ENCODE measurements at places on chromosomes 6 and 20.

DNA sequence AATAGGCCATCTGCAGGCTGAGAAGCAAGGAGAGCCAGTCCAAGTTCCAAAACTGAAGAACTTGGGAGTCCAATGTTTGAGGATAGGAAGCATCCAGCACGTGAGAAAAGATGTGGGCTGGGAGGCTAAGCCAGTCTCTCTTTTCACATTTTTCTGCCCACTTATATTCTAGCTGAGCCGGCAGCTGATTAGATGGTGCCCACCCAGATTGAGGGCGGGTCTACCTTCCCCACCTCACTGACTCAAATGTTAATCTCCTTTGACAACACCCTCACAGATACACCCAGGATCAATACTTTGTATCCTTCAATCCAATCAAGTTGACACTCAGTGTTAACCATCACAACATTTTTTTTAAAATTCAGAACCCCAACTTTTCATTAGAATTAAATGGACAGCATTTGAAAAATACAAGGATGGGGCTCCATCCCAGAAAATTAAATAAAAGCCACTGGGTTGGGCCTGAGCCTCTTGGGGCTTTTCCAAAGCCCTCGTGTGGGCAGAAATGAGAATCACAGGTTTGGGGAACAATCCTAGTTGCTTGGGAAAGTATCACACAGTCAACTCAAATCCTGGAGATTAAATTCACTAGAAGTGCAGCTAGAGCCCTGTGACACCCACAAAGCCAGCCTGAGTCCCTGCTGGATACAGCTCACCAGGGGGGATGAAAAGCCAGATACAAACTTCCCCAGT is 2.2 kb downstream of the CLDN20 start:
- DNase-seq = no peak

DNA sequence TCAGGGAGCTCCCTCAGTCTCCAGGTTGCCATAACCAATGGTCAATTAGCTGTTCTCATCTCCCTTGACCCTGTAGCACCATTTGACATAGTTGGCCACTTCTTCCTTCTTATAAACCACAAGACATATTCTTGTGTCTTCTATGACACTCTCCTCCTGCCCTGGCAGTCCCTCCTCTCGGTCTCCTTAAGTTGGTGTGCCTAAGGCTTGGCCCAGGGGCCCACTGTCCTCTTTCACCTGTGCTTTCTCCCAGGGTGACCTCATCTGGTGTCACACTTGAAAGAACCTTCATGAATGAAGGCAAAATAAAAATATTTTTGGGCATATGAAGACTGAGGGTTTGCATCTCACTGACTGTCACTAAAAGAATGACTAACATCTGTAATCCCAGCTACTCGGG is 9.7 kb upstream of the ADGRF5 start:
- no peak for DNase-seq

DNA sequence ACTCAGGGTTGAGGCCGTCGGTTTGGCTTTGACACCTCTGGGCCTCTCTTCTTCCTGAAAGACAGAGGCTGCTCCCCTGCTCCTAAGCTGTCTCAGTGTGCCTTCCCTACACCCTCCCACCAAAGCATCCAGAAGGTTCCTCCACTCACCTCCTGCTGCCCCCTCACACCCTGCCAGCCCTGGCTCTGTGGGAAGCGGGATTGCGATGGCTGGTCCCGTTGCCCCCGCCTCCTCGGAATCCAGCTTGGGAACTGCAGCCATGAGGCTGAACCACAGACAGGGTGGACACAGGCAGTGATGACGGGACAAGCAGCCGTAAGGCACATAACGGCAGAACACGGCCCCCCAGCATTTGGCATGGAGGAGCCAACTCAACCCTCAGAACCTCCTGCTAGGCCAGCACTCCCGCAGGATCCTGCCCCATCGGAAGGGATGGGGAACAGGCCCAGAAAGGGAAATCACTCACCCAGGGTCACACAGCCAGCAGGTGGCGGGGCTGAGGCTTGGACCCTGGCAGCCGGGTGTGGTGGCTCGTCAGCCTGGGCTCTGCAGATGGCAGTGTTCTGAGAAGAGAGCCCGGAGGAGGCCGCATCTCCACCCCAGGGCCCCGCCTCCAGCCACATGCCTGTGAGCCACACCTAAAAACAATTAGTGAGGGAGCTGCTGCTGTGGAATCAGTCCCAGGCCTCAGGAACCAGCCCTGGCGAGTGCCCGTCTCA is 139.6 kb downstream of the PHACTR3 start:
- DNase-seq = peak; percentile 15

GRCh38 chr20:54083459-54083858 is 13.1 kb upstream of the BCAS1 start:
- DNase-seq = no peak

DNA sequence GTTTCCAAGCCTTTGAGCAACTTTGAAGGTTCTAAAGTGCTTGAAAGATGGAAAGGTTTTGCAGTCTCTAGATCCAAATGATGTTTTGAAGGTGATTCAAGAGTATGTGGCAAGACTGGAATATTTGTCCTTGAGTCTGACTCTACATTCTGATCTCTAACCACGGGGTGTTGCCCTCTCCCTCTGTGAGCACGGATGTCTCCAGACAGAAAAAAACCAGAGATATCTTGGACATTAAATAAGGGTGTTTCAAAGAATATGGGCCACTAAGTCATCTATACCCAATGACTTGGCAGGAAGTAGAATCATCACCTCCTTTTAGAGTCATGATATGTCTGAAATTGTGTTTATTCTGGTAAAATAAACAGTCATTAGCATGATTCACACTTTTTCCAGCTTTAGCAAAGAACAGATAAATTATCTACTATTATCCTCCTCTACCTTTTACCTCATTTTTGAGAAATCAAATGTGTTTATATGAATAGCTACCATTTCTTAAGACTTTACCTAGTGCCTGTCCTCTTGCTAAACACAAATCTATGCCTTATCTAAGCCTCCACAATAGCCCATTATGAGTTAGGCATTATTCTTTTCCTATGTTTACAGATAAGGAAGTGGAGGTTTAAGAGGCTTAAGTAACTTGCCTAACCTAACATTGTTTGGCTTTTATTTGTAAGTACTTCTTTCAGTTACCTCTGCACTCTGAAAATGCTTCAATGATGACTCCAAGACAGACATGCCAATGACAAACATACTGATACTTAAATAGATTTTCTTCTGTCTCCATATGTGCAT is 384.4 kb downstream of the BMP2 start:
- no peak for DNase-seq

DNA sequence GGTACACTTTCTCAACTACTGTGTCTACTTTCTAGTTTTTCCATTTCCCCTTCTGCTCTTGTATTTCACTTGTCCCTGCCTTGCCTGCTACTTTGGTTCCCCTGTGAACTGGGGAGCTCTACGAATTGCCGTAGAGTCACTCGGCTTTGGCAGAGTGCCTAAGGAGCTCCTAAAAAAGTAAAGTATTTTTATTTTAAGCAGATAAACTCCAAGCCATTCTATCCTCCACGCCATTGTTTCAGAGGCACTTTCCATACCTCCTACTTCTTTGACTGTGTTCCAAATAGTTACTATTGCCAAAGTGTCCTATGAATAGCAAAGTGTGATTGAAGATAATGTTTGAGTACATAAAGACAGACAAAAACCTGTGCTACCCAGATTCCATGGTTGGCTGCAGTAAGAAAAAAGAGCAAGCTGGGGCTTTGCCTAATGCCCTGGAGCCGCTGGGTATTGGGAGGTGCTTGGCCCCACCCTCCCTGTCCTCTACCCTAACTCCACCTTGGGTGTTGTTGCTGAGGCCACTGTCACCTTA is 5.1 kb upstream of the MBOAT1 start:
- DNase-seq = no peak

DNA sequence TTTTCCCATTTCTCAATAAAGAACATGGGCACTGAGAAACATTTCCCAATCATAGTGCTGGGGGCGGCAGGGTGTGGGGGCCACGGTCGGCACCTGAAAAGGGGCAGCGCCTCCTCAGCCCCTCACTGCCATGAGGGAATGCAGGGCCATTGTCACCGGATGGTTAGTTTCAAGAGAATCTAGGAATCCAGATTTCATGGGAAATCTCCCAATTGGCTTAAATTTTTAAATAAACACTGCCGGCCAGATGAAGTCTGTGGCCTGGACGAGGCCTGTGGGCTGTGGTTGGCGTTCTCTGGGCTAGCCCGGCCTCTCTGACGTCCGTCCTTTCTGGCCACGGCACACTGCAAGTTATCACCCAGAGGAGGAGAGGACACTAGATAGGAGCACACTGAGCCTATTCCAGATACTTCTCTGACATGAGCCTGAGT is 25.6 kb downstream of the MANBAL start:
- DNase-seq = no peak

- no peak for DNase-seq
Observed at GRCh38 chr20:37365760-37366638, 20.1 kb downstream of the SRC start.

DNA sequence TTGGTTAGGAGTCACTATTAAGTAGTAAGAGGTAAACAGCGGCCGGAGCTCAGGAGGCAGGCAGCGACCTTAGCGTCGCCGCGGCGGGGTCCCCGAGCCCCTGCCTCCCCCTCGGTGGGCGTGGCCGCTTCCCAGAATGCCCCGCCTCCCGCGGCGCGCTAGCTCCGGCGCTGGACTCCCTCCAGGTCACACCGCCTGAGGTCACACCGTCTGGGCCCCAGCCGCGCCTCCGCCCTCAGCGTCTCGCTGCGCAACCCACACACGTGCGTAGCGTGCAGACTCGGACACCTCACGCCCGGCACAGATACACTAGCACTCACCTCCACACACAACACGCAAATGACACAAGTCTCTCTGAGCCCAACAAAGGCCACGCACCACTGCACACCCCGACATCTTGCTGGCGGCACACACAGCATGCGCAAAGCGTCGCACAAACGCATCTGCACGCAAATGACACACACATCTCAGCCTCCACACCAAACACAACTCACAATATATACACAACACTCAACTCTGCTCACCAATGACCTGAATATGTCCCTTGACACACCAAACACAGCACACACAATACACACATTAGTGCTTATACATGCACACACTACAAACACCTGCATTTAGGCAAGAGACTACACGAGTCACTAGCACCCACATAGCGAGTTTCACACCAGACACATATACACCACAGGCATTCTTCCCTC is 17.6 kb upstream of the CDKN1A start:
- DNase-seq = no peak

DNA sequence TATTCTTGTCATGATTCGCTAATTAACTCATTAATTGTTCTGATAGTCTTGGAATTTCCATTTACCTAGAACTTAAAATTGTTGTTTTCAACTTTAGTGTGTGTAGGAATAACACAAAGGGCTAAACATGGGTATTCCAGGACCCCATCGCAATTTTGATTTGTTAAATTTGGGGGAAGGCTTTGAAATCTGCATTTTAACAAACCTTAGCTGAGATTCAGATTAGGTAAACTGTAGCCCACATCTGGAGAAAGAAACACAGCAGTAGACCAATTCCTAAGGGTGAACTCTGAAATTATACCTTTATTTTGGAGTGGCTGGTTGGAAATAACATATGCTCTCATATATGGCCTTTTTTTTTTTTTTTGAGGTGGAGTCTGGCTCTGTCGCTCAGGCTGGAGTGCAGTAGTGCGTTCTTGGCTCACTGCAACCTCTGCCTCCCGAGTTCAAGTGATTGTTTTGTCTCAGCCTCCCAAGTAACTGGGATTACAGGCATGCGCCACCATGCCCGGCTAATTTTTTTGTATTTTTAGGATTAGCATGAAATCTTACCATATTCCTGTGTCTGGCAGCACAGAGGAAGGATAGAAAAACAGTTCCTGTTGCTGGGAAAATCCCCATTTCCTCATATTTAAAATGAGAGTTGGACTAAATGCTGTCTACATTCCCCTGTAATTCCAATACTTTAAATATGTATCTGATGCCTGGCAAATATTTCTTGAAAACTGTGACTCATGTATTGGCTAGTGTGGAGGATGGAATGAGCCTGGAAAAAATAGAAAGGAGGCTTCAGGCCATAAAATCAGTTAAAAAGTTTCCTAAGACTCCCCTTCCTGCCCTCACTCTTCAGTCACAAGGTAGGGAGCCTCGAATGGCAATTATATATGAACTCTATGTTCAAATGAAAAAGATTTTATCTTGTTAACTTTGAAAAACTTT is 96.7 kb upstream of the FAM184A start:
- no peak for DNase-seq

DNA sequence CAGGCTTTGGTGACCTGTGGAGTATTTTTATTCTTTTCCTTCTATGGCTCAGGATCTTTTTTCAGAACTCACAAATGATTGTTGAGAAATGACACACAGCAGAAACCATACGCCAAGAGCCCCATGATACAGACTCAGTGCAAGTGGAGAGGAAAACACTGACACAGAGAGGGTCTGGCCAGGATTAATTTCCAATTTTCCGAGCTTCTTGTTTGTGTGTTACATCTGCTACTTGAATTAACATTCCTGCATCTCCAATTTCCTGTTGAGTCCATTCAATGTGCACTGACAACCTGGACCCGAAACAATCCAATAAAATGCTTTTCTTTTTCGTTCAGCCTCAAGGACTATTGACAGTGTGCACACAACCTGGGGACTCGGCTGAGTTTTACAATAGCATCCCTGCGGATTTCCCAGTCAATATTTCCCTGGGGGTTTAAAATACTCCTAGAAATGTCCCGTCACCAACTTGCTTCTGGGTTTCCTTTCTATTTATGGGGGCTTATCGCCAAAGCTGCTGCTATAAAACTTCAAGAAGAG is 4.9 kb upstream of the MLN start:
- no peak for DNase-seq

DNA sequence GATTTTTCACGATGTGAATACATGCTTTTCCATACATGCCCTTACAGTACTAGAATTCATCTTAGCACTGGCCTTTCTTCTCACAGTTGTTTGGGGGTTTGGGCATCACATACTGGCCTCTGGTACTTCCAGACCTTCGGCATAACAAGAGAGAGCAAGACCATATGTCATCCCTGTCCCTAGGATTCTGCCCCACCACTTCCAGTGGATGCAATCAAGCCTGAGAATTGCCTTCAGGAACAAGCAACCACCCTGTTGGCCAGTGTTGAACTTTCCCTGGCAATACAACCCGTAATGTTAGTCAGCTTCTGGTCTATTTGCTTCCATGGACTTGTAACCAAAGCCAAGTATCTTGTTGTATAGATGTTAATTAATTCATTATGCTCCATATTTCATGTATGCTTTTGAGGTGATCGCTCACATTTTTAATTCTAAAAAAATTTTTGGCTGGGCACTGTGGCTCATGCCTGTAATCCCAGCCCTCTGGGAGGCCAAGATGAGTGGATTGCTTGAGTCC is 15.4 kb upstream of the SLPI start:
- DNase-seq = no peak

- DNase-seq = no peak
Observed at GRCh38 chr6:24408719-24409410, 6.1 kb downstream of the MRS2 start.
